LHCN-M2 (cell line): ENCODE measurements at places on chromosomes 2 and 18. TPM values are rescaled to one million over a fixed set of nuclear protein-coding genes. Genes with fewer than 3 reads are reported as not detected.

NTSR2 gene
- not detected in 2 replicates for total RNA-seq

PLEKHA3 gene
- 14.1 and 14.9 TPM in 2 replicates for total RNA-seq

SLC66A2 gene
- 45.2 and 53.3 TPM in 2 replicates for total RNA-seq

- DNase-seq = no peak
Observed at GRCh38 chr2:240418311-240418710, 17.2 kb upstream of the GPC1 start.
